Natural killer cell treated with Interleukin-12 subunit alpha and Interleukin-12 subunit beta and Interleukin-15 and Interleukin-18, amount 100 ng/mL, for 72 hours (primary cell): ENCODE measurements at places on chromosomes 7 and 10.

DNA sequence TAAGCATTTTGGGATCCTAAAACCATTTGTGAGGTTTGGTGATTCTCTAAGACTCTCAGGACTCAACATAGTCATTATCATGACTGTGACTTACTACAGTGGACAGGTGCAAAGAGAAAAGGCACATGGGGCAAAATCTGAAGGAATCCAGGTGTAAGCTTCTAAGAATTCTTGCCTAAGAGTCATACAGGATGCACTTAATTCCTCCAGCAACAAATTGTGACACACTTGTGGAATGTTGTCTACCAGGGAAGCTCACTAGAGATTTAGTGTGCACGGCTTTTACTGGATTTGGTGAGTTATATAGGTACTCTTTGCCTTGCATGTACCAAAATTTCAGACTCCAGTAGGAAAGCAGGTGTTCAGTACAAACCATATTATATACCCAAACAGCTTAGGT lies 47.9 kb downstream of the WAC start:
- DNase-seq, result no peak

DNA sequence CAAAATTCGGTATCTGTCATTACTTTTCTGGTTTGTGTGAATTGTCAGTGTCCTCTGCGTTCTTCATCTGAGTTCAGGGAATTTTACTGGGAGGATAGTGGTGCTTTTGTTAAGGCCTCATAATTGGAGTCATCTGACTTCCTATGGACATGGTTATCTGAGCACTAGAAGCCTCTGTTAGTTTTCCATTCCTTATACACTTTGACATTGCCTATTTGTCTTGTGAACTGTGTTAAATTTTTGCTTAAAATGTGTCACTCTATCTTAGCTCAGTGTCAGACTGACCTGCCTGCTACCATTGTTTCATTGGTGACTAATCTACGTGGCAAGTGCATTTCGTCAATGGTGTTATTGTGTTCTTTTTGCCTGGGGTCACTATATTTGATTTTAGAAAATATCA lies 253.3 kb downstream of the SEMA3A start:
- no peak for DNase-seq

DNA sequence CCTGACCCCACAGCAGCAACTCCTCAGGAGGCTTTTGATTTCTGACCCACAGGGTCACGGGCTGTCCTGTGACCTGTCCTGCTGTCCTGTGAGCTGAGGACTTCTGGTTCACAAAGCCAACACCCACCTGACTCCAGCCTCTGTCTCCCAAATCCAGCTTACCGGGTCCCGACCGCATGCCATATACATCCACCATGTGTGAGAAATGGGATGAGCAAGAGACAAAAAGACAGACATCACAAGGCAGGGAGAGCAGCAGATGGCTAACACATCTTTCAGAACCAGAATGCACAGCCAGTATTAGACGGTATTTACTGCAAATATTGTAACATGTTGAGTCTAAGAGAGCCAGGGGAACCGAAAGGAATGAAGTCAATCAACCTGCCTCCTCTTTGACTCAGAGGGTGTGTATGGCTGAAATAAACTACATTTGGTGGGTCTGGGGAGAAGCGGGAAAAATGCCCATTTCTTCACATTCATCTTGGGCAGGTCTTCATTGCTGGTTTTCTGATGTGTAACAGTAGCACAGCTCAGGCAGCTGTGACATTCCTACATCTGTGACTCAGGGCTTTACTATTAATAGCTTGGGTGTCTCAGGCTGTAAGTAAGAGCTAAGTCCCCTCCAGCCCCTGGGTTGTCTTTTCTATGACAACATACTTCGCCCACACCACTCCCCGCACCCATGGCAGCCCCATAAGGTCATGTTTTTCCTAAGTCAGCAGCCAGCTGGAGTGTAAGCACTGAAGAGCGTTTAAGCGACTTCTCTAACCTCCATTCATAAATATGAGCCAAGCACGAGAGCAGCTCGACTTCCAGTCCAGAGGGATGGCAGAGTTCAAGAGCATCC lies 25.0 kb downstream of the ABLIM1 start:
- DNase-seq, result no peak

DNA sequence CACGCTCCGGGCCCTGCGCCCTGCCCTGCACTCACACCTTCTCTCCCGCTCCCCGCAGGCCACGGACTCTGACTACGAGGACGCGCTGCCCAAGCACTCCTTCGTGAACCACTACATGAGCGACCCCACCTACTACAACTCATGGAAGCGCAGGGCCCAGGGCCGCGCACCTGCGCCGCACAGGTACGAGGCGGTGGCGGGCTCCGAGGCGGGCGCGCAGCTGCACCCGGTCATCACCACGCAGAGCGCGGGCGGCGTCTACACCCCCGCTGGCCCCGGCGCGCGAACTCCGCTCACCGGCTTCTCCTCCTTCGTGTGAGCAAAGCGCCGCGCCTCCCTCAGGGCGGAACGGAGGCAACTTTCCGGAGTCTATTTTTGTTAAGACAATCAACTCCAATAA lies 417.0 kb upstream of the FOXK1 start:
- no peak for DNase-seq

DNA sequence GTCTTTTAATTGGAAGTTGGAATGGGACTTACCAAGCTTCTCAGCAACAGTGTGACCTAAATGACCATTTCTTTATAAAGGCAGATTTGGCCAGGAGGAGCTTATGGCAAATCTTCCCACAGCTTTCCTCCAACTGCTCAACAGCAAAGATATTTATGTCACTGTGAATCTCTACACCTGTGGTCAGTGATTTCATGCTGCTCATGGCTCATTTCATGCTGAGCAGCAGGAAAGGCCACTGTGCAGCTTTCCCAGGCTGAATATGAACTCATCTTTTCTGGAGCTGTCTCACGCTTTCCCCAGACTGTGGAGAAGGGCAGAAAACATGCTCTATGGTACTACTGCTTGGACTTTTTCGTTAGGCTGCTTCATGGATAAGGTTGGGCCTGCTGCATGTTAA lies 29.8 kb downstream of the CALCR start:
- DNase-seq, result no peak

GRCh38 chr7:16644636-16645592 lies 640 bp downstream of the ANKMY2 start:
- DNase-seq, result peak; percentile 80

GRCh38 chr10:22351131-22351703 lies 5.9 kb downstream of the SPAG6 start:
- no peak for DNase-seq

- DNase-seq, result no peak
Observed at GRCh38 chr10:71939304-71939703, 24.9 kb upstream of the CHST3 start.

DNA sequence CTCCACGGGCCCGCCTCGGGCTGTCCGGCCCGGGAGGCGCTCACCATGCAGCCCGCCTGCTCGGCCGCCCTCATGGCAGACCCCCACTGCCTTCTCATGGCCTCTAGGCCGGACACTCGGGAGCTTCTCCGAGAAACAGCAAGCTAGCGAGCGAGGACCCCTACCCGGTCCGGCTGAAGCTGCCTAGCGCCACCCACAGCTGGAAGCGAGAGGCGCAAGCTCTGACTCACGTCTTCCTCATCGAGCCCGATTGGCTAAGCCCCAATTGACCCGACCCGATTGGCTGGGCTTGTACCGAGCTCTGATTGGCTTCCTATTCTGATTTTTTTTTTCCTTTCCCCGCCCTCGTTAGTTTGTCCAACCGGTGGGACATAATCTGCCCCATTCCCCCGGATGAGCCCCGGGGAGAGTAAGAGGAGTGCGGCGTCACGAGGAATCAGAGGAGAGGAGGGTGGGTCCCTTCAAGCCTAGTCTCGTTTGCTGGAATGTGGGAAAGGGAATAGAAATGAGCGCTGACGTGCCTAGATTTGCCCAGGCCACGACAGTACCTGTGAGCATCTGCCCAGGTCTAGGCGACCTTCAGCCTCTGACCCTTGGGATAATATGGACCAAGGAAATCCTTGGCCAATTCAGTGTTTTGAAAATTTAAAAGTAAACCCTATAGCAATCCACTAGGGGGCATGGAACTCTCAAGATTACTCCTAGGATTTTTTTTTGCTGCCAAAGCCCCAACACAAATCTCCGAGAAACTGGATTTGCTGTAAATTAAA lies at the start of gene TYSND1:
TYSND1 (minus strand) TSS at position 212 of the 770 bp plus-strand sequence; CDS start at position 98, 114 bp downstream.
- DNase-seq, result peak; percentile 94

- DNase-seq, result no peak
Observed at GRCh38 chr10:97889461-97890265, 40.0 kb downstream of the GOLGA7B start.

GRCh38 chr10:91788527-91788926 lies 9.7 kb upstream of the TNKS2 start:
- no peak for DNase-seq

GRCh38 chr10:116733566-116733965 lies 8.8 kb downstream of the HSPA12A start:
- no peak for DNase-seq

DNA sequence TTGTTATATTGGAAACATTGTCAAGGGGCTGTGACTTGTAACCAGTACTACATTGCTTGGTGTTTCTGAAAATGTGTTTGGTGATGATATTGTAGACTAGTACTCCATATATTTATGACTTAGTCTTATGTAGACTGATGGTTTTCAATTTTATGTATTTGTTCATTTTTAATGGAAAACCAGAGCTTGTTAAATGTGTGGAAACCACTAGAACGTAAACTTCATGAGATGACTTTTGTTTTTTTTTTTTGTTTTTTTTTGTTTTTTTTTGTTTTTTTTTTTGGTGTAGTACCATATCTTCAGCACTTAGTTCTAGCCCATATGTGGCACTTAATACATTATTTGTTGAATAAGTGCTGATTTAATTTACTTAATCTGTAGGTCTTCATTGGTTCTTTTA lies 518.6 kb downstream of the AUTS2 start:
- no peak for DNase-seq

- peak; percentile 64 for DNase-seq
Observed at GRCh38 chr7:122092964-122093797, 50.9 kb downstream of the AASS start.

GRCh38 chr7:100413889-100414288 lies 14.6 kb downstream of the ZCWPW1 start:
- DNase-seq, result no peak

DNA sequence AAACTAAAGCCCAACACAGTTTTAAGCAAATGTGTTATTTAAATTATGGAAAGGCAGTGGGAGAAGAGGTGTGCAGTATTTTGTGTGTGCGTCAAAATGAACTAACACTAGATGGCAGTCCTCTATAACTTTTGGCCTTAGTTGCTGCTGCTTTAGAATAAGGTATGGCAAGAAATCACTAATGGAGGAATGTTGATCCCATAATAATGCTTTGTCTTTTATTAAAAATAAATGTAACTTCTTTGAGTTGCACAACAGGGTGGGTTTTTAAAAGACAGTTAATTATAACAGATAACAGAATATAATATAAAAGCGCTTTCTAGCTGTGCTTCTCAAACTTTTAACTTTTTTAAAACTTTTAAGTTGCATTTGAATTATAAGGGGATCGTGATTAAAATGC lies 56.4 kb downstream of the BBS9 start:
- no peak for DNase-seq

DNA sequence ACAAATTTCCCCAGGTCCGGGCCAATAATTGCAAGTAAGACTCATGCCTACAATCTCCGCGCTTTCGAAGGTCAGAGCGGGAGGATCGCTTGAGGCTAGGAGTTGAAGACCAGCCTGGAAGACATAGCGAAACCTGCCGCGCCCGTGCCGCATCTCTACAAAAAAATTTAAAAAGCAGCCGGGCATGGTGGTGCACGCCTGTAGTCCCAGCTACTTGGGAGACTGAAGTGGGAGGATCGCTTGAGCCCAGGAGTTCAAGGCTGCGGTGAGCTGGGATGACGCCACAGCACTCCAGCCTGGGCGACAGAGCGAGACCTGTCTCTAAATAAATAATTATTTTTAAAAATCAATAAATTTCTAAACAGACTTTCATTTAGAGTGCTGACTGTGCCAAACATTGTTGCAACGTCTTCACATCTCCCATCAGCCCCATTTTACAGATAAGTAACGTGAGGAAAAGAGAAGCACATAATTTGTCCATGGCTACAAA lies 494 bp upstream of the CFAP43 start:
- no peak for DNase-seq

DNA sequence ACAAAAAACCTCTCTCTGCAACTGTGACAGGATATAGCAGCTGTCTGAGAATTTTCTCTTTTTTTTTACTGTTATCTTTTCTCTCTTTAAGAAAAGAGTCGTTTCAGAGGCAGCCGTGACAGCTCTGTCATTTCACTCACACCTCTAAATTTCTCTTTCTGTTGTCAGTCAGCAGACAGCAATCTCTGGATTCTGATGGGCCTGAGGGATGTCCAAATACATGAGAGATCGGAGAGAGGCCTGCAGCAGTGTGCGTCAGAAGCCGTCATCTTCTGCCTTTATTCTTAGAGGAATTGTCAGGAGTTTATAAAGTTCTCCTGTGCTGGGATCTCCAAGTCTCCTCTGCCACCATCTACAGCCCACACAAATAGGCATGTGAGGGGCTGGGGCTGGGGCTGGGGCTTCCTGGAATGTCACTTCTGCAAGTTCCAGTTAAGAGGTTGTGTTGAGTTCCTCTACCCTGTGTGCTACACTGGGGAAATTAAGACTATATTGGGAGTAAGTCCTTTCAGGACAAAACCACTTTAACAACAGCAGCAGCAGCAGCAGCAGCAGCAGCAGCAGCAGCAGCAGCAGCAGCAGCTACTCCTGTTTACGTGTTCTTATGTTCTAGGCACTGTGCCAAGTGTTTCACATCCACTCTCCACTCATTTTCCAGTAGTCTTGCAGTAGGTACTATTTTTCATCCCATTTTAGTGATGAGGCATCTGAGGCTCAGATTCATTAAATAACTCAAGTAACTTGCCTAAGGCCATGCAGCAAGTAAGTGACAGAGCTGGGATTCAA lies 541.3 kb downstream of the LRMDA start:
- no peak for DNase-seq

- no peak for DNase-seq
Observed at GRCh38 chr10:133475821-133476640, 22.3 kb downstream of the SCART1 start.

GRCh38 chr7:127189074-127189473 lies 63.7 kb downstream of the GRM8 start:
- no peak for DNase-seq

GRCh38 chr10:50419091-50419490 lies 167.8 kb upstream of the ASAH2 start:
- no peak for DNase-seq

- DNase-seq, result no peak
Observed at GRCh38 chr10:24272374-24272773, 63.4 kb downstream of the KIAA1217 start.

- no peak for DNase-seq
Observed at GRCh38 chr10:25059990-25060389, 43.6 kb downstream of the THNSL1 start.
